ENCODE measurements at places on chromosomes 7 and 10.
A peak's percentile ranks its signal among the peaks of the same experiment; 100 is the strongest.

DNA sequence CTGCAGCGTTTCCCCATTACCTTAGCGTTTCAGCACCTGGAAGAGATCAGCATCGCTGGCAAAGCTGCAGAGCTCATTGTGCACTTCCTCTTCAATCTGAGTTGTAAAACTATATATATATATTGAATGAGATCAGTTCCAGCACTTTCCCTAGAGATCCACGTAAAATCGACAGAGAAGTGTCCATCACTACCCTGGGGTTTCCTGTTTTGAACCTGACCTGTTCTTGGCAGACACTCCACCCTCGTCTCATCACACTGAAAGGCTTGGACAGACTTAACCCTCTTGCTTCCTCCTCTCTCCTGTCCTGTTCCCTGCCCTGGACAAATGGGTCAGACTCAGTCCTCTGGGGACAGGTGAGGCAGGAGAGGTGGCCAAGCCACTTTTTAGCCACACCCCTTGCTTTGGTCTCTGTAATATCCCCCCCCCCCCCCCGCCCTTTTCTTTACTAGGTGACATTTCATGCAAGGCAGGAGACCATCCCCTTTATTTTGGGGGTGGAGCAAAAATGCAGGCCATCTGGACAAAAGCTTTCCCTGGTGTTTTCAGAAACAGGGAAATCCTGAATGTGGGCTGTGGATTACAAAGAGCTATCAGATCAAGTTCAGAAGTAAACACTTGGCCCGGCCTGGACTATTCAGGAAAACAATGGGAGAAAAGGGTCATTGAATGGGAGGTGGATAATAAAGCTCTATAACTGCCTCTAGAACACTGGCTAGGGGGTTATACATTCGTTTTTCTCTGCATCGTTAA lies 83.7 kb upstream of the KDM7A start:
- DNase-seq, result peak; percentile 70

DNA sequence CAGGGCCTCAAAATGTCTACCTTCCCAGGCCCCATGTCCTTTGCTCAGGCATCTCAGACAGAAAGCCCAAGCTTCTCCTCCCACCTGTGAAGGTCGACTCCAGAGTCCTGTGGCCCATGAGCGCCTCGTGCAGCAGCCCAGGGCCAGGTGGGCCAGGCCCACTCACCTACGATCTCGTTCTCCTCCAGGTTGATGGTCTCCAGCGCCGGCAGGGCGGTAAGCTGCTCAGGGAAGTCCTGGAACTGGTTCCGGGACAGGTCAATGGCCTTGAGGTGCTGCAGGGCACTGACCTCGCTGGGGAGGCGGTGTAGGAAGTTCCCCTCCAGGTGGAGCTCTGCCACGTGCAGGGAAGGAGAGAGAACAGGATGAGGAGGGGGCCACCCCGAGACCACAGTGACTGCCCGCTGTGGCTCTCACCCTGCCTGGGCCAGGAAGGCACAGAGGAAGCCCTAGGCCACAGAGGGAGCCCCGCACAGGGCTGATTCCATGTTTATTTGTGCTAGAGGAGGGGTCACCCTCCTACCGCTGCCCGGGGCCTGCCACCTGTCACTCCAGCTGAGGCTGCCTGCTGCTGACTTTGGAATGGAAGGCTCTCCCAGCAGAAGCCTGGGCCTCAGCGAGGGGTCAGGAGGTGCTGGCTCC lies 40.0 kb upstream of the NPFFR1 start:
- peak; percentile 65 for DNase-seq

DNA sequence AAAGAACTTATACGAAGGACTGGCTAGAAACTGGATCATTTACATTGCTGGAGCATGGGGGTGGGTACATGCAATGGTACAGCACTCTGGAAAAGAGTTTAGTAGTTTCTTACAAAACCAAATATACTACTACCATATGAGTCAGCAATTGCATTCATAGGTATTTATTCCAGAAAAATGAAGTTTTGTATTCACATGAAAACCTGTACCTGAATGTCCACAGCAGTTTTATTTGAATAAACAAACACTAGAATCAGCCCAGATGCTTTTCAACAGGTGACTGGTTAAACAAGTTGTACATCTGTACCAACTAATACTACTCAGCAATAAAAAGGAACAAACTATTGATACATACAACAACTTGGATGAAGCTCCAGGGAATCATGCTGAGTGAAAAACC lies 3.4 kb downstream of the SCIN start:
- DNase-seq, result no peak

- no peak for DNase-seq
These were observed 45.9 kb downstream of the RAMP3 start for GRCh38 chr7:45203459-45203858.

GRCh38 chr7:49670991-49671390 lies 102.4 kb upstream of the VWC2 start:
- no peak for DNase-seq

DNA sequence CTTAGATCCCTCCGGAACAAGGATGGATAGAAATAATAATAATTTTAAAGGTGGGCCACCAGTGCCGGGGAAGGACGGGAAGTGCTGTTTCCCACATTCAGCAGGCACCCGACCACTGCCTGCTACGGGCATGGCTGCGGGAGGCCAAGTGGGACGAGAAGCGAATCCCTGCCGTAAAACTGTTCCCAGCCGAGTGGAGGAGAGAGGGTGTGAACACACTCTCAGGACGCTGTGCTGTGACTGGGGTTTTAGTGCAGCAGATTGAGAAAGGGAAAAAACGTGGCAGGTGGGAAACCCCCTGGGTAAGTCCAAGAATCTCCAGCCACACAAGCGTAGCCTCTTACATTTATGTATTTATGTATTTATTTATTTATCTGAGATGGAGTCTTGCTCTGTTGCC lies 158.8 kb downstream of the DNAJB6 start:
- no peak for DNase-seq

DNA sequence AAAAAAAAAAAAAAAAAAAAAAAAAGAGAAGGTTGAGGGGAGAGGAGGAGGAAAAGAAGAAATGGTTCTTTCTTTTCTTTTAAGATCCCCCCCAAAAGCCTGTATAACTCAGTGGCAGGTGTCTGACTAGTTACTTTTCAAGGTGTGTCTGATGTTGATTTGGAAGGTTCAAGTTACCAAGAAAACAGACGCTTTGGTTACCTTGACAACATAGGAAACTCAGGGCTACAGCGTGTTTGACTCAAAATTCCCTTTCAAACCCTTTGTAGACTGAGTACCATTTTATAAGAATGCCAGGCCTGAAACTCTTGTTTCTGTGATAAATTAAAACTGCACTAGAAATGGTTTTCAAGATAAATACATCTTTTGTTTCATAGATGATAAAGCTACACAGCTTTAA lies 286.8 kb downstream of the SKIDA1 start:
- no peak for DNase-seq
